Activated B cell treated with CpG ODN at 0.5 μM for 24 hours (primary cell): ENCODE measurements at places on chromosomes 13 and 19. TPM values are rescaled to one million over a fixed set of nuclear protein-coding genes. Genes with fewer than 3 reads are reported as not detected.

DNA sequence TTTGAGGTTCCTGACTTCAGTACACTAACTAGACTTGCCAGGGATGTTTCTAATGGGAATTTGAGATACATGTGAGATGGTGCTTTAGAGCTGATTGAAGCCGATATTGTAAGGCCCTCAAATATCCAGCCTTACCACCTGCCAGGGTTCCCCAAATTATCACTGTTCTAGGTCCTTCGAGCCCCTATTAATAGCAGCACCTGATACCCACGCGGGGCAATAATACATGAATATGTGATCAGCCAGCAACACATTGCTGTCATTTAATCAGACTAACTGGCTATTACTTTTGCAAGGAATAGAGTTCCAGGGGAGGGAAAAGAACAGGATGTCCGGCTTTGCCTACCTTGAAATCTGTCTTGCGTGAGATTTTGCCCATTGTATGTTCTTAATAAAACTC lies 5.1 kb downstream of the RGCC start:
- no peak for DNase-seq

DNA sequence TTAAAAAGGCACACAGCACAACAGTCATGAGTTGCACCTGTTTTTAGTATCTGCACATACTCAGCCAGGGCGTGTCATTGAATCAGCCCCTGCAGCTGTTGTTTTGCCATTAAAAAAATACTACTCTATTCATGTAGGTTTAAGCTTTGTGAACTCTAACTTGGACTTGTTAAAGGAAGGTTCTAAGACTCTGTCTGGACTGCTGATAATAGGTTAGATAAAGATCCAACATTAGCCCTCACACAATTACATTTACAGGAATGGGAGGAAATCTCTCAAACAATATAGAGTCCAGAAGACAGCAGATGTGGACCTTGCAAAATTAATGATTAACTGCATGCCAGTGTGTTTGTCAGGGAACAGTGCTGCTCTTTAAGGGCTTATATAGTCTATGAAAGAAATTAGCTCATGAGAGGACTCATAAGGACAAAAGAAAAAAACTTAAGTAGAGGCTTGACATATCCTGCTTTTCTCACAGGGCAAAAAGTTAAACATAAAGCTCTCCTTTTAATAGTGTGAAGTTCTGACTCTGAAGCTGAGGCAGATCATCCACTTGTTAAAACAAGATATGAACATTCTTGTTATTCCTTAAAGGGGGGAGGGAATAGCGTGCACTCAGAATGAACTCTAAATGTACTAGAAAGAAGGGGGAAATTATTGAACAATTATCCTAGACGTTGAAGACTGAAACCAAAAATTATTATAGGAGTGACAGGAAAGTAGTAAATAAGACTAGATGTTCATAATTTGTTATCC lies 243.6 kb downstream of the NDFIP2 start:
- DNase-seq, result no peak

GRCh38 chr19:39438270-39438934 lies 2.7 kb upstream of the RPS16 start:
- no peak for DNase-seq

DNA sequence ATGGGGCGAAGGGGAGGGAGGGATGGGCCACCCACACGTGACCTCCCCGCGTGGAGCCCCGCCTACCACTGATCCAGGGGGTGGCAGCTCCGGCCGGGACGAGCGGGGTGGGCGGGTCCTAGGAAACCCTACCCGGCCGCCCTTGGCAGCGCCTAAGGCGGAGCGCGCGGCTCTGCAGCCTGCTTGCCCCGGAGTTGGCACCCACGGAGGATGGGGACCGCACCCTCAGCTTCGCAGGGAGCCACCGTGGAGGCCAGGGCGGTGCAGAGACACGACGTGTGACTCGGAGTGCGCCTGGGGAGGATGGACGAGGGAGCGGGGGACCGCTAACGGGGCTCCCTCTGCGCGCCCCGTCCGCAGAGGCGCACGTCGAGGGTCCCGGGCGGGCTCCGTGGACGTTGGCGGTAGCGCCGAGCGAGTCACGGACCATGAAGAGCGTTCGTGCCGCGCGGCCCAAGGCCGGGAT lies at the start of gene RGS9BP:
Gene RGS9BP (plus strand): TSS at position 129 of the 466 bp plus-strand sequence. CDS start 416 bp downstream, outside the sequence.
- DNase-seq, result peak; percentile 57

ADAMTS10 gene
- total RNA-seq, result 0.17 and 0.33 TPM in 2 replicates

DNA sequence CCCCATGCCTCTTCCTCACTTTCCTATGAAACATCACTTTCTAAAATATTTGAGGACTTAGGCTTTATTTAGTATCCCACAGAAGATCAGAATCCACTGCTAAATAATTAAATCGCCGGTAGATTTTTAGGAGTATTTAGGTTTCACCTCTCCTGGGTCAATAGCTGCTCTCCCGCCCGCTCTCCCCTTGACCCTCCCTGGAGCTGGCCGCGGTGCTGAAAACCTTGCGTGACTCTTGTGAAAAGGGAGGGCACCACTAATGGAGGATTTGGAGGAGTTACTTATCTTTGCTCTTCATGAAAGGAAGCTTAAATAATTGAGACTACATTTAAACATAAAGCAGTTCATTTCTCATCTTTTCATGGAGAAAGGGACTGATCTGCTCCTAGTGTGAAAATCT lies 14.1 kb downstream of the POU4F1 start:
- no peak for DNase-seq

DNA sequence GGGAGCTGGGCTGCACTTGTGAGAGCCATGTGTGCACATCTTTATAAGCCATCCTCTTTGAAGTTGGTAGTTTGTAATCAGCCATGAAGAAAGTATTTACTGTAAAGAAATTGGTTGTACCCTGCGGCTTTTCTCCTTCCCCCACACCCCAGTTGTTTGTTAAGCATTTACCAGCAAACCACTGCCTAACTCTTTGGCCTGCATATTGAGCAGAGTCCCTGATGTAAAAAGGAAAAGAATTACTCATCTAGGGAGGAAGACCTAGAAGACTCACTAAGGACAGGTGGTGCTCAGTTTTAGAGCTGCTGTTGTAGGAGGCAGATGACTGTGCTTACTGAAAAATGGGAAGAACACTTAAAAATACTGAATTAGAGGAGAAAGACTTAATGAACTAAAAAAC lies 245.3 kb downstream of the PCCA start:
- DNase-seq, result no peak

PSG2 gene
- not detected in 2 replicates for total RNA-seq

GZMM gene
- 0.22 TPM in 1 of 2 replicates, not detected in the other for total RNA-seq

DNA sequence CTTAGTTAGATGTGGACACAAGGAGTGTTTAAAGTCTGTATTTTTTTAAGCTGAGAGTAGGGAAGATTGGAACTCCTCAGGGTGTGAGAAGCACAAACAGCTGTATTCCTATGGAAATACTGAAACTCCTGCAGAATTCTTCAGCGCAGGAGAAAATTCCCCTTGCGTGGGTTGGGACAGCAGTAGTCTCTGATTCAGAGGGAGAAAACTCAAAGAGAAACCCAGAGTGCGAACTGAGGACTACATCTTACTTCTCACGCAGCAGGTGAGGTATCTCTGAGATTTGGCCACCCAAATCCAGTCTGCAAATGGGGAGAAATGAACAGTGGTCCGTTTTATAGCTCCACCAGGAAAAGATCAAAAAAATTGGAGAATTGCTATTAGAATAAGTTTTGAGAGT lies 60.9 kb downstream of the FRY start:
- DNase-seq, result no peak

- DNase-seq, result no peak
These were observed 8.5 kb upstream of the STK24 start for GRCh38 chr13:98585398-98585754.

DNA sequence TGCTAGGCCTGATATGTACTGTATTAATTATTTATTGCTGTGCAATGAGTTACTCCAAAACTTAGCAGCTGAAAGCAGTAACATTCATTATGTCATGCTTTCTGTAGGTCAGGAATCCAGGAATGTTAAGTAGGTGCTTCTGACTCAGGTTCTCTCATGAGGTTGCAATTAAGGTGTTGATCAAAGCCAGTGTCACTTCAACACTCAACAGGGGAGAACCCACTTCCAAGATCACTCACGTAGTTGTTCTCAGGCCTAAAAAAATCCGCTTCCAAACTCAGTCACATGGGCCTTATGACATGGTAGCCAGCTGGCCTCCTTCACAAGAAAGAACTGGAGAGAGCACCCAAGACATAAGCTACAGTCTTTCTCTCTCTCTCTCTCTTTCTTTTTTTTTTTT lies 211.1 kb upstream of the NBEA start:
- no peak for DNase-seq

DNA sequence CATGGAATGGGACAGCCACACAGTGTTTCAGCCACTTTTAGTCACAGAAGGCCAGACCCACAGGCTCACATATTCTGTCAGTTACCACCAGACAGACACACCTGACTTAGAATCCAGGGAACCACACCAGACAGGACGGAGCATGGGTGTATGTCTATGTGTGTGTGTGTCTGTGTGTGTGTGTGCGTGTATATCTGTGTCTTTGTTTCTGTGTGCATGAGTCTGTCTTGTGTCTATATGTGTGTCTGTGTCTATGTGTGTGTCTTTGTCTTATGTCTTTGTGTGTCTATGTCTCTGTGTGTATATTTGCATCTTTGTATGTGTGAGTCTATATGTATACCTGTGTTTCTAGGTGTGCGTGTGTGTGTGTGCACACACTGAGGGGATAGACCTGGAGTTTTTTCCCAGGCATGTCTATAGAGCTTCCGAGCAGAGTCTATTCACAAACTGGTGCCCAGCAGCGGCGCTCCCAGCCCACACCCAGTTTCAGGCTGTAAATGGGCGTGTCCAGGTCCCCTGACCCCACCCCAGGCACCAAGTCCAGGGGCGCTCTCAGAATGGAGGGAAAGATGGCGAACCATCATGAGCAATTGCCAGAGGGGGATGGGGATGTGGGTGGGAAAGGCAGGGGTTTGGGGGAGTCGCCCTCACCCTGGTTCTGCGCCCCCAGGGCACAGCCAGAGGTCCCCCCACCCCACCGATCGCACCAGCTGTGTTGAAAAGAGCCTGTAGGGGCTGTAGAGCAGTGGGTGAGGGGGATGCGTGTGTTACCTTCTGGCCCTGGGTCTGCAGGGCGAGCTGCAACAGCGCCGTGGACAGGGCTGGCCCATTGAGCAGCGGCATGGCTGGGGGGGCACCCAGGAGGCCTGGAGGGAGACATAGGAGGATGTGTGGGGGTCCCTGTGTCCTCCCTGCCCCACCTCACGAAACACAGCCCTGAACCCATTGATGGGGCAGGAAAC lies 6.3 kb upstream of the FDX2 start:
- no peak for DNase-seq

EXOC3L2 gene
- total RNA-seq, result not detected in 2 replicates

- DNase-seq, result no peak
These were observed 2.1 kb upstream of the FBXO17 start for GRCh38 chr19:38977445-38978325.

- DNase-seq, result no peak
These were observed 688 bp downstream of the ZNF606 start for GRCh38 chr19:58001895-58002369.

DNA sequence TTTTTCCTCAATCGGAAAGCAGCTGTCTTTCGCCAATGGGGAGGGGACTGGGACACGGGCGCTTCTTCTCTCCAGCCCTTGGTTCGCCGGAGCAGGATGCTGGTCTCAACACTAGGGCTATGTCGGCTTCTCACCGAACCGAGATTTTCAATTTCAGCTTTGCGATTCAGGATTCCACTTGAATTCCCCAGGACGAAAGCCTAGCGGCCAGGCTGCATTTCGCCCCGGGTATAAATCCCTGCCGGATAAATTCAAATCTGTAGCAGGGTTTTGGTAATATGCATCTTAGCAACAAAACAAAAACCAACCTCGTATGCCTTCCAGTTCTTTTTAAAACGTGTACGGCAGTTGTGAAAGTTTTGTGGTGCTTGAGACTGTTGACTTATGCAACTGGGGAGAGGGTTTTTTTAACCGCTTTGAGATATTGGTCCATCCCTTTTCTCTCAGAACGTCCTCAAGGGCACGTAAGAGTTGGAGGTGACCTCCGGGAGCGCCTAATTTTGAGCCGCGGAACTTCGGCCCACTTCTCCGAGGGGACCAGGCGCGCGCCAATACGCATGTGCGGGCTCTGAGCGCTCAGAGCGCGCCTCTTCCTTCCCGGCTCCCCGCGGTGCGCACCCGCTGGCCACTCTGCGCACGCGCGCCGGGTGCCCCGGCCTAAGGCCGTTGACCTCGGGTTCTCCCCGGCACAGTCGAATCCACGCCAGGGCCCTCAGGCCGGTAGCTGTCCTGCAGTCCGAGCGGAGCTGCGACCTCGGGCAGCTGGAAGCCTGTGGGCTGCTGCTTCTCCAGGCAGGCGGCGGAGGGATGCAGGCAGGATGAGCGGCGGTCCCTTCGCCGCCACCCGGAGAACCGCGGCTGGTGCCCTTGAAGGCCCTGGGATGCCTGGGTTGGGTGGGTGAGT lies 7.6 kb downstream of the POU4F1 start:
- no peak for DNase-seq

DNA sequence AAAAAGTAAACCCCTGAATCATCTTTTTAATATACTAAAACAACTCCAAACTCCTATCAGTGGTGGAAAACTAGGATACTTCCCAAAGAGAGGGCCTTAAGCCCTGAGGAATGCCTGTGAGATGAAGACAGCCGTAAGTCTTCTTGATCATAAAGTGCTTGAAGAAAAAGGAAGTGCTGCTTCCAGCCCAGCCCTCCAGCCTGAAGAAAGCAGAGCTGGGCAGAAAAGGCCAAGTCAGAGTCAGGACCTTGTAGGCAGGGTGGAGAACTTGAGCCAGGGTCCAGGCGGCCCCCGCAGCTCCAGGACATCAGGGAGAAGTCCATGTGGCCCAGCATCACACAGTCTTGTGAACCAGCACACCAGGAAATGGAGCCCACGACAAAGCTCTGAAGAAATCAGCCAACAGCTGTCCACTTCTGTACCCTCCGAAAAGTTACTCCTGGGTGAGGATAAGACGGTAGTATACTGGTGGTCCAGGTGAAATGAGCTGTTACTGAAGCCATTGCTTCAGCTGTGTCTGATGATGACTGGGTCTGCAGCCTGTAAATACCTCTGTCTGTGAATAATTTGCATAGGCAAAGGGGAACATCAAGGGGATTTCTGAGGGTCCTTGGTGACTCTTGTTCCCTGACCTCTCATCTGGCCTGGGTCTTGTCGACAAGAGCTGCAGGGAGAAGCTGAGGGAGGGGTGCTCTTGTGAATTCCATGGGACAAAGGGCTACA lies 18.7 kb upstream of the CRYL1 start:
- peak; percentile 20 for DNase-seq

GRCh38 chr13:28954419-28954725 lies 134.2 kb downstream of the MTUS2 start:
- no peak for DNase-seq

DNA sequence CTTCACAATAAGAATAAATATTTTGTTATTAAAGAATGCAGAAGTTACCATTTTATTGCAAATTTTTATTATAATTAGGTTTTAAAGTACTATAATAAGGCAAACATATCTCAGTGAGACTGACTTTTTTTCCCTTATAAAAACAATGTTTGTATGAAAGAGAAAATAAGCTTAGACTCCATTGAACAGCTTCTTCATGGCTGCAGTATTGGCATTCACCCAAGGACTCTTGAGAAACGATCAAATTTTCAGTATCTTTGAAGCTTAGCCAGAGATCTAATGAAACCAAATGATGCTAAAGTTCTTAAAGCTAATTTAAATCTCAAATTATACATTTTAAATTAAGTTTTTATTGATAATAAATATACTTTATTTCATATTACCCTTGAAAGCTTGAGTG lies 128.3 kb downstream of the GGACT start:
- DNase-seq, result no peak
